Stimulated activated CD8-positive, alpha-beta memory T cell treated with anti-CD3 and anti-CD28 coated beads, Interleukin-7, amount 100 ng/mL, for 48 hours (primary cell): ENCODE measurements at places on chromosomes 3 and 15.
A peak's percentile ranks its signal among the peaks of the same experiment; 100 is the strongest.

DNA sequence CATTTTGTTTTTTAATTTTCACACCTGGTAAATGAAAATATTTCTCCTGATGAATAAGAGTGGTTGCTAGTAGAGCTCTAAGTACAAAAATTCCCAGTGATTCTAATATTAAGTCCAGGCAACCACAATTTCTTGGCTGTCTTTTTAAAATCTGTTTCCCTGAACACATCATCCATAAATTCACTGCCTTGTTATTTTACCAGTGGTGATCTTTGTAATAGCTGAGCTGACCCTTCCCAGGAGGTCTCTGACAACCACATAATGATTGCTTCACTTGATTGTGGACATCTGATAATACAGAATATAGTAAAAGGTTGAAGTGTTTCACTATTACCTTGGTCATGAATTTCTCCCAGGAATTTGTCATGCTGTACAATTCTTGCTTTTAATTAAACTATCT is 13.9 kb upstream of the TOP2B start:
- DNase-seq: no peak

- DNase-seq: no peak
Measured at GRCh38 chr3:111956449-111956848, 22.4 kb upstream of the ABHD10 start.

GRCh38 chr3:117036259-117036799 is 326.8 kb downstream of the TUSC7 start:
- no peak for DNase-seq

- DNase-seq: peak; percentile 77
Measured at GRCh38 chr15:77013776-77014131, 18.8 kb downstream of the PSTPIP1 start.

DNA sequence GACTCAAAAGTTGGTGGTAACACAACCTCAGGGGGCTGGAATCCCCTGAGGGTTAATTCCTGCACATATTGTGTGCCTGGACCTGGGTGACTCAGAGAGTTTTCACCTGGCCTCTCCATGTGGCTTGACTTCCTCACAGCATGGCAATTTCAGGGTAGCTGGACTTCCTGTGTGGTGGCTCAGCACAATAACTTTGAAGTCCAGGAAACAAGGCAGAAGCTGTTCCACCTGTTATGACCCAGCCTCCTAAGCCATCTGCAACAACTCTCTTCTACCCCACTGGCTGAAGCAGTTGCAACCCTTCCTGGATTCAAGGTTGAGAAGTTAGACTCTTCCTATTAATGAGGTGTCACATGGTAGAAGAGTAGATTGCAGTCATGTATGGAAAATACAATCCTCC is 58.4 kb downstream of the EDEM1 start:
- DNase-seq: no peak

GRCh38 chr15:63899193-63899592 is 65.4 kb upstream of the HERC1 start:
- no peak for DNase-seq

DNA sequence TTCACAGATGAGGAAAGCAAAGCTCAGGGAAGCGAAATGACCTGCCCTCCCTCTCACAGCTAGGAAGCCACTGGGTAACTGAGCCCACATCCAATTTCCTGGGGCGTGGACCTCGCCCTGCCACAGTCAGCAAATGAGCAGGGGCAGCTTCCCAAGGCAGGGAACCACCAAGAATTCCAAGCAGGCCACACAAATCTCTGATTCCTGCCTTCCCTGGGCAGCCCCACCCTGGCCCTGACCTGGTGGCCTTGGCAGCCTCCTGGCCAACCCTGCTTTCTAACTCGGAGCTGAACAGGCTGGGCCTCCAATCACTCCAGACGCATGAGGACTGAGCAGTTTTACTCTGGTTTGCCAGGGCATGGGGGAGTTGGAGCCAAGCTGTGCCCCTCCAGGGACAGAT is 203.7 kb upstream of the TLE3 start:
- DNase-seq: no peak

GRCh38 chr3:131474115-131474514 is 28.7 kb downstream of the MRPL3 start:
- no peak for DNase-seq

GRCh38 chr3:120742849-120743365 is 363 bp downstream of the GTF2E1 start:
- no peak for DNase-seq

DNA sequence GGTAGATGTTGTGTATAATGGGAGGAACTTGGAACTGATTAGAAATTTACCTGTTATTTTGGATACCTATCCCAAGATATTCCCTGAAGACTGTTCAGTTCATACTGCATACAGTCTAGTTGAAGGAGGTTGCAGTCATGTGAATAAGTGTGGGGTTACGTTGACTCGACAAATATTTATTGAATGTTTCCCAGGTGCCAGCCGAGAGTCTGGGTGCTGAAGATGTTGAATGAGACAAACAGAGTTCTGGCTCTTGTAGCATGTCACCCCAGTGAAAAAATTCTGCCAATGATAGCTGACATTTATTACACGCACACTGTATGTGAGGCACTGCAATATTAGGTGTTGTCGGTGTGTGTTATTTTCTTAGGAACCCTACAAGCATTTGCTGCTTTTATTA is 176.0 kb downstream of the KCNMB2 start:
- no peak for DNase-seq
